Muscle of arm (tissue), 14 donors: ENCODE measurements at places on chromosomes 16 and 17.

DNA sequence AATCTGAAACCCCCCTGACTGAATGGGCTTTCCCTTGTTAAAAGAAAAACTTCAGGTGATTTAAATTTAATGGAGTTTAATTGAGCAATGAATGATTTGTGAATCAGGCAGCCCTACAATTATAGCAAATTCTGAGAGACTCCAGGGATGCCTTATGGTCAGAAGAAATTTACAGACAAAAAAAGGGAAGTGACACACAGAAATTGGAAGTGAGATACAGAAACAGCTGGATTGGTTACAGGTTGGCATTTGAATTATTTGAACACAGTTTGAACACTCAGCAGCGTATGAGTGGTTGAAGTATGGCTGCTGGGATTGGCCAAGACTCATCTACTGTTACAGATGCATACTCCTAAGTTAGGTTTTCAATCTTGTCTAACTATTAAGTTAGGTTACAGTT lies 19.0 kb upstream of the CPHXL start:
- DNase-seq = no peak

DNA sequence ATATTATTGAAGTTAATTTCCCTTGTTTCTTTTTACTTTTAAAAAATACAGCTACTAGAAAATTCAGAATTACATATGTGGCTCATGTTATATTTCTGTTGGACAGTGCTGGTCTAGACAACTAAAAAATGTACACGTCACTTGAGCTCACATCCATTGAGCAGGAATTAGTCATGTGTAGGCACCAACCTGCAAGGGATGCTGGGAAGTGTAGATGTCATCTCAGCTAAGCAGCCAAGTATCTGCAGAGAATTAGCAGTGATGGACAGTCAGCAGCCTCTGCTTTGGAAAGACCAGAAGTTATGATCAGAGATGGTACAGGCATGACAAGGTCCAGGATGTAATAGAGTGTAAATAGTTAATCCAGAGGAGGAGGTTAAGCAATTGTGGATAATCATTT lies 87.1 kb upstream of the HS3ST2 start:
- no peak for DNase-seq

- peak; percentile 95 for DNase-seq
These were observed 7.9 kb downstream of the KDM6B start for GRCh38 chr17:7841915-7842379.

GRCh38 chr16:48676836-48677235 lies 66.9 kb upstream of the N4BP1 start:
- DNase-seq = no peak

GRCh38 chr16:28925386-28926228 lies 569 bp upstream of the RABEP2 start:
- DNase-seq = peak; percentile 90
